ENCODE measurements at places on chromosomes 13 and 19.
A peak's percentile ranks its signal among the peaks of the same experiment; 100 is the strongest.

DNA sequence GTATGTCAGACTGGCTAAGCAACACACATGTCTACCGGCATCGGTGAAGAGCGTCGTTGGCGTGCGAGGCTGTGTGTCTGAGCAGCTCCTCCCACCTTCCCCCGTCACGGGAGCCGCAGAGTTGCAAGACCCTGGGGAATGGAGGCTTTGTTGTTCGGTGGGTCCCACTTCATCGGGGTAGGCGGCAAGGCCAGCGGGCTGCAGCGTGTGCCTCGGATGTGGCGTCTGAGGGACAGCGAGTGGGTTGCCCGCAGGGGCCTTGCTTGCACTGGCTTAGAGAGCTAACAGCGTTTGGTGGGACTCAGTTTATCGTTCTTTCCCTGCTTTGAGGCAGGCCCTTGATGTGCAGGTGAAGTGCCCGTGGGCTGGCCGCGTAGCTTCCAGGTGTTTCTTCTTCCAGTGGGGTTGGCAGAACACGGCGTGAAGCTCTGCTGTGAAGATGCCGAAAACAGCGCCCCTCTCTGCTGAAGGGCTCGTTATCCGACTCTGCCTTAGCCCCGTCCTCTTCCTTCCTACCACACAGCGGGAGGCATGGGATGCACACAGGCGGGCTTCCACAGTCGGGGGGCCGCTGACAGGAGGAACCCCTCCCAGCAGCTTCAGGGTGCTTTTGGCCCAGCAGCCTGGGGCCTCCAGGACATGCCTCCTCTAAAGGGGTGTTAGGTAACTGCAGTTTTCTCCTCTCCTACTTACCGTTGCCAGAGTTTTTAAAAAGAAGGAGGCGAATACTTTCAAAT, 85.2 kb downstream of the ATP11A start:
- DNase-seq = no peak

GRCh38 chr19:43532571-43532961, 422 bp upstream of the ZNF575 start:
- no peak for DNase-seq

GRCh38 chr13:86892330-86892729, 778.8 kb upstream of the SLITRK5 start:
- no peak for DNase-seq

DNA sequence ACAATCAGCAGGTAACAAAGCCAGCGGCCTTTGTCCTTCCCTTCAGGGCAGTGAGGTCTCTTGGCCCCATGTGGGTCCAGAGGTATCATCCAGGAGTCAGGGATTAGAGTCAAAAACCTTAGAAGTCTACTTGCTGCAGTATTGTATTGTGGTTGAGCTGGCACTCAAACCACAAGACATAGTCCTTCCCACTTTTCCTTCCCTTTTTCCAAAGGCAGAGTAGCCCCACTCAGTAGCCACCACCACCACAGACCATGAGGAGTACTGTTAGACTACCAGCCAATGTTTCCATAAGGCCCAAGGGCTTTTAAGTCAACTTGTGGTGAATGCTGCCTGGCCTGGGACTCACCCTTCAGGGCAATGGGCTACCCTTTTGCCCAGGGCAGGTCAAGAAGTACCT, 27.1 kb upstream of the CCNA1 start:
- DNase-seq = no peak

- DNase-seq = no peak
These were observed 269.8 kb downstream of the OLFM4 start for GRCh38 chr13:53298396-53298795.

- peak; percentile 73 for DNase-seq
These were observed 4.7 kb upstream of the MYBPC2 start for GRCh38 chr19:50427997-50428425.

DNA sequence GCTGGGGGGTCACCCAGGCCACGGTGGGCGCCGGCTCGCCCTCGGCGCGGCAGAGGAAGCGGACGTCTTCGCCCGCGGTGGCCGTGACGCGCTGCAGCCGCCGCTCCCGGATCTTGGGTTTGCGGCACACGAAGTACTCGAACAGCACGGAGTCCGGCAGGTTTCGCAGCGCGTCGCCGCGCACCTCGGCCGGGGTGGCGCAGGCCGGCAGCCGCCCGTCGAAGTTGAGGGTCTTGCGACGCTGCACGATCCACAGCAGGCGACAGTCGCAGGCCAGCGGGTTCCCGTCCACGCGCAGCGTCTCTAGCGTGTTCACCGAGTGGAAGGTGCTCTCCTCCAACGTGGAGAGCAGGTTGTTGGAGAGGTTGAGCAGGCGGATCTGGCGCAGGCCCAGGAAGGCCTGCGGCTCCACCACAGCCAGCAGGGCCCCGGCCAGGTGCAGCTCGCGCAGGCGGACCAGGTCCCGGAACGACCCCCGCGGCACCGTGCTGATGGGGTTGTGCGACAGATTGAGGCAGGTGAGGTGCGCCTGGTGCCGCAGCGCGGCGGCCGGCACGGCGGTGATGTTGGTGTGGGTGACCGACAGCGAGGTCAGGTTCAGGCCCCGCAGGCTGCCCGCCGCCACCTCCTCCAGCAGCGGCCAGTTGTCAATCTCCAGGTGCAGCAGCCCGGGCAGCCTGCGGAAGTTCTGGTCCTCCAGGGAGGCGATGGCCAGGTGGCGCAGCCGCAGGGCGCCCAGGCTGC, 8.6 kb upstream of the PEAK3 start:
- no peak for DNase-seq

- no peak for DNase-seq
These were observed 555 bp downstream of the NR2C2AP start for GRCh38 chr19:19202707-19203011.

DNA sequence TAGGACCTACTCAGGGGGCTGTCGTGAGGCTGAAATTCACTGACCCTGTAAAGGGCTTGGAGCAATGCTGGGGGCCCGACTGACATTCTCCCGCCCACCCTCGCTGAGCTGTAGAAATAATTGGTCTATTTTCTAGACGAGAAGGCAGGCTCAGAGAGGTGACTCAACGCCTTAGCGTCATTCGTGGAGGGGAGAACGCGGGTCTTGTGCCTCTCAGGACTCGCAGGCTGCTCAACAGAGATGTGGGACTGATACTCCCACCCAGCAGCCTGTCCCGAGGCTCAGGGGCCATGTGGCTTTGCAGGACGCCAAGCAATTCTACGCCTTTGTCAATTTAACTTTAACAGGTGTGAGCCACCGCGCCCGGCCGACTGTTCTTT, 23.6 kb upstream of the ASPDH start:
- no peak for DNase-seq

DNA sequence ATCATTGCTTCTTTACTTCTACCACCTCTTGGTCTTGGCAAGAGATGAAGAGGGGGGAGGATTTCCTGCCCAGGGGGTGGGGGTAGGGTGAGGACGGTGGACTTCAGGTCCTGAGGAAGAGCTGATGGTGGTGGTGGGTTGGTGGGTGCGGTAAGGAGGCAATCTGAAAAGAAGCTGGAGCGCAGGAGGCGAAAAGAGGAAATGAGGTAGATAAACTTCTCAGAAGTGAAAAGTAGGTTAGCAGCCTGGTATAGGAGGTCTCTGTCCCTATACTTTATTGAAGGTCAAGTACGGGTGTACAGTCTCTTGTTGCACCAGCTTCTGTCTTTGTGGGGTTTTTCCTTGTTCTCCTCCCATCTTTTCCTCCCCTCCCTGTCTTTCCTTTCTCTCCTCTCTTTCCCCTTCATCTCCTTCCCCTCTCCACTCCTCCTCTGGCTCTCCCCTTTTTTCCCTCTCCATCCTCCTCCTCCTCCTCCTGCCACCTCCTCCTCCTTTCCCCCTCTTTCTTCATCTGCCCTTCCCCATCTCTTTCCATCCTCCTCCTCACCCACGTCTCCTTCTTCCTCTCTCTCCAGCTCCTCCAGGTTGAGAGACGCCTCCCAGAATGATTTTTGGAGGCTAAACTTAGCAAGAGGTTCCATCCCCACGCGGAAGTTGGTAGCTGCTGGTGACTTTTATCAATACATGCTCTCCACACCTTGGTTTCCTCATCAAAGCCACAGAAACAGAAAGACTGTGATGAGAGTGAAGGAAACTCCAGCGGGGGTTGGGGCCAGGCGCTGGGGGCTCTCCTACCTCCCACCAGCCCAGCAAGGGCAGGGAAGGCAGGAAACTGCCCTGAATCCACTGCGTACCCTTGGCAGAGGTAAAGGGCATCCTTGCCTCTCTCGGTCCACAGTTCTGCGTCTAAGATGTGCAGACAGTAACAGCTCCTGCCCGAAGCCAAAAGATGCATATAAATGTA, 15.3 kb downstream of the TNFSF14 start:
- no peak for DNase-seq

DNA sequence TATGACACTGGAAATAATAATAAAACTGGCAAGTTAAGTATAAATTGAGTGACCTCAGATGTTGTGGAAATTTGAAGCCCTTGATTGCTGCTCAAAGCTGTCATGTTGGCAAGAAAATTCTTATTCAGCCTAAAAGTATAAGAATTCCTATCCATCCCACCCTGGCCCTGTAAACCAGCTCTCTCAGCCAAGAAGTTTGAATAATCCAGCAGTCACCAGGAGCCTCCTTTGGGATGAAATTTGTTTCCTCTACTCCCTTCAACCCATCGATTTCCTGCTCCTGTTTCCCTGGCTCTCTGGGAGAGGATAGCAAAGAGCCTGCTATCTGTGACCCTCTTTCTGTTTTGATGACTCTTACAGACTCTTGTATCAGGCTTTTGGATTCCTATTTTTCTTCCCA, 169.3 kb downstream of the LHFPL6 start:
- no peak for DNase-seq

DNA sequence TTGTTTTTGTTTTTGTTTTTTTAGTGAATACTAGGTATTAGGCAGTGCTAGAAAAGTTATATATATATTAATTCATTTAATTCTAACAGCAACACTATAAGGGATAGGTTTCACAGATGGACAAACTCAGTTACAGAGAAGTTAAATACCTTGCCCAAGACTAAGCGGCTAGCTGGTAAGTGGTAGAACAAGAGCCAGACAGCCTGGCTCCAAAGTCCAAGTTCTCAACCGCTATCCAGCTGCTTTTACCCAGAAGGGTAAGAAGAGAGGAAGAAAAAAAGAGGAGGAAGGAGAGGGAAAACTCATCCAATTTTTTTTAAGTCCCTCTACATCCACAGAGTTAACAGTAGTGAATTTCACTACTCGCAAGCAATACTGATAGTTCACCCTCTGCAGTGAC, 217.0 kb downstream of the SPRY2 start:
- no peak for DNase-seq

GRCh38 chr19:36121486-36122124, 6.3 kb downstream of the TBCB start:
- no peak for DNase-seq

- no peak for DNase-seq
These were observed 12.1 kb downstream of the GPR18 start for GRCh38 chr13:99246100-99246499.

- DNase-seq = no peak
These were observed 50.3 kb downstream of the ZNF44 start for GRCh38 chr19:12244370-12244769.

DNA sequence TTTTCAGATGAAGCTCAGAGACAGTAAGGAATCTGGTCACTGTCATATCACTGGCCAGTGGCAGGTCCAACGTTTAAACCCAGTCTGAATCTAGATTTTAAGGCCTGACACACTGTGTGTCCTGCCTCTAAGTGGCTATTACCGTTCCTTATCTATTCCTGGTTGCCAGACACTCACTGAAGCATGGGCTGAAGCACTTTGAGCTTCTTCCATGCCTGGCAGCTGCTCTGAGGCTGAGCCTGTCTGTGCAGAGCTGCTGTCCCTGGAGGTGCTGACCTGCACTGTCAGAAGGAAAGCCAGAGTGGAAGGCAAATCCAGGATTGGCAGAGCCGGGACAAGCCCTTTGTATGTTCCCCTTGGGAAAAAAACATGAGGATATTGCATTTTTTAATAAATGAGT, 109.2 kb upstream of the SLC7A1 start:
- DNase-seq = peak; percentile 22

DNA sequence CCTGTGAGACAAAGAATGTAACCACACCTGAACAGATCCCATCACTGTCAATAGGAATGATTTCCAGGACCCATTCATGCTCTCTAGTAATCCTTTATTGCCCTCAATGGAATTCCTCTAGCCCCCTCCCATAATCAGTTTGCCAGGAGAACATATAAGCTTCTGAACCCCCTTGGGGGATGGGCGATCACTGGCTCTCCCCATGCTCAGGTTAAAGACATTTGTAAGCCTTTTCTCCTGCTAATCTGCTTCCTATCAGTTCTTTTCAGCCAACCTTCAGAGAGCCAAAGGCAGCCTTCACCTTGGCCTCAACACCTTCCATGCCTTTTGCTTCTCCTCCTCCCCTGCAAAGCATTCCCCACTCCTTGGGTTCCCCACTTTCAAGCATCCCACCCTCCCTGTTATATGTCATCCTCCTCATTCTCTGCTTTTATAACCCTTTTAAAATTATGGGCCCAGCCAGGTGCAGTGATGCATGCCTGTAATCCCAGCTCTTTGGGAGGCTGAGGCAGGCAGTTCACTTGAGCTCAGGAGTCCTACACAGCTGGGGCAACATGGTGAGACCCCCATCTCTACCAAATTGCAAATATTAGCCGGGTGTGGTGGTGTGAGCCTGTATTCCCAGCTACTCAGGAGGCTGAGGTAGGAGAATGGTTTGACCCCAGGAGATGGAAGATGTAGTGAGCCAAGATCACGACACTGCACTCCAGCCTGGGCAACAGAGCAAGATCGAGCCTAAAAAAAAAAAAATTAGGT, 12.4 kb downstream of the DPRX start:
- no peak for DNase-seq

DNA sequence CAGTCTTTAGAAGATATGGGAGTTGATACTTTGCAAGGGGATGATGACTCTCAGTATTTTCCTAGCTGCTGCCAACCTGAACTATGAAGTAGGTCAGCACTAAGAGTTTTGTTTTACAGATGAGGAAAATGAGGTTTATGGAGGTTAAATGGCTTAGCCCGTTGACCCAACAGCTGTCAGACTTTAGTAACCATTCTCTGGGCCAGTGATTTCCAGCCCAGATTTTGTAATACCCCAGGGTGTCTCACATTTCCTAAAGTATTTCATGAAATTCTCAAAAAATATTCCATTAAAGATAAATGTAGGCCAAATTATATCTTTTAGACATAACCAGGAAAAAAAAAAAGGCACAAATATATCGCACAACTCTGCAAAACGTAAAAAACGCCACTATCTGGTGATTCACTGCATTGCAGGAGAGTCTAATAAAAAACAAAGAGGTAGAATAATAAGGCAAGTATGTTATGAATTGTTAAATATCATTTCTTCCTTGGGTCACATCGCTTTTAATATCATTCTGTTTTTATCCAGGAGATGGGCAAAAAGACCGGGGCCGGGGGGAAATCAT, 112.5 kb downstream of the DACH1 start:
- no peak for DNase-seq

- DNase-seq = peak; percentile 71
These were observed 5.8 kb downstream of the PCDH9 start for GRCh38 chr13:67224148-67224846.

DNA sequence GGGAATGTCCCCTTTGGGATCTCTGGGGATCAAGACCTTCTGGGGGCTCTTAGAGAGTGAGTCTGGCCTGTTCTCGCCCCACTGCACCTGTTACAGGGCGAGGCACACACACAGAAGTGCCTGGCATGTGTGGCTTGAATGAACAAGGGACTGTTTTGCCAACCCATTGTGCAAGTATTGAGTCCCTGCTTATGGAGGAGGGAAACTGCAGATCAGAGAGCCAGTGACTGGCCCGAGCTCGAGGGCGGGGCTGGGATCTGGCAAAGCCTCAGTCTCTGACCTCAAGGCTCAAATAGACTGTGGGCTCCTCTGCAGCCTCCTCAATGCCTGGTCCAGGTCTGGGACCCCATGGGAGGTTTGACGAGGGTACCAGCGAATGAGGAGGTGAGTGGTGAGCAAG, 5.5 kb downstream of the RAVER1 start:
- DNase-seq = no peak
